ENCODE measurements at places on chromosomes 6 and 20.

DNA sequence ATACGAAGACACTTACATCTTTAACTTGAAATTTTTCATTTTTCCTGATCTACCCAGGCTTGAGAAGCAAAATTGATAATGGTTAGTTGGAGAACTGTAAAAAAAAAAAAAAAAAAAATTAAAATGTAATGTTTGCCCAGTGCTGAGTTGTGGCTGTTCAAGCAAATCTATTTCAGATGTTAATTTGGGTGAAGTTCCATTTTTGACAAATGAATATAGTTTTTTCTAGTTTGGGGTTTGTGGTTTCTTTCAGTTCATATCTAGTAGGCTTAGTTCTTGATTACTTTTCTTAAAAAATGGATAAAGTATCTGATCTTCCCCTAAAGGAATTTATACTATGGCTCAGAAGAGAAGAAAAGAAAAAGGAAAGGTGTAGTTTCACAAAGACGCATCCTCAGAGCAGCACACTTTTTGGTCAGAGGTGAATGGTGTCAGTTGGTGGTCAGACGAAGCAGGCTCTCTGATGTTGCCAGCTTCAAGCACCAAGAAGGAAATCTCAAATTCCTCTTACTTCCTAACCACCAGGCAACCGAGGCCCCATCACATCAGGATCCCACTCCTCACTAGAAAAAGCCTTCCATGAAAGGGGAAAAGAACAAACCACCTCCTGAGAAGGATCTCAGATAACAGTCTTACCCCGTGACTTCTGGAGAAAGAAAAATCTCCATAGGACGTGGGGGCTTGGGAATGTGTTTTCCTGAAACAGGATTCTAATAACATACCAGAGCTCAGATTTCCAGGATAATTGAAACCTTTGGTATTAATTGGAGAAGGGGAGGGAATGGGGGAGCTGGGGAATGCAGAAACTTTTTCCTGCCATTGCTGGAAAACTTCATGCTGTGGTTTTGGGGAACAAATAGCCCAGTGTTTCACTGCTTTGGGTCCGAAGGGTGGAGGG lies 396.2 kb downstream of the CD83 start:
- DNase-seq, result no peak

- no peak for DNase-seq
Observed at GRCh38 chr20:63745961-63746731, 6.6 kb downstream of the SLC2A4RG start.

DNA sequence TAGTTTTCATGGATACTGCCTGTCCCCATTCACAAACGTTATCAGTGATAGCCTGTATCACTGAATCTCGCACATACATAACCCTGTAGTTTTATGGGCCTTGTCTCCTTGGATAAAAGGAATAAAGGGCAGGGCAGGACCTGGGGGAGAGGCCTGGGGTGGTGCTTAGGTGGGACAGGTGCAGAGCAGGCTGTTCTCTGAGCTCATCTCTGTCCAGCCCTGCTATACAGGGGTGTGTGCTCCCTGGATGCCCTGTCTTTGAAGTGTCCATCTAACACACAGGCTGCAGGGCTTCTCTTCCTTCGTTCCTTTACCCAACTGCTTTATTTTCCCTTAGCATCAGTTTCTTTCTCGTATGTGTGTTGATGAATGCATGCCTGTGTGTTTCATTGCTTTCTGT lies 26.4 kb downstream of the BRPF3 start:
- DNase-seq, result no peak

DNA sequence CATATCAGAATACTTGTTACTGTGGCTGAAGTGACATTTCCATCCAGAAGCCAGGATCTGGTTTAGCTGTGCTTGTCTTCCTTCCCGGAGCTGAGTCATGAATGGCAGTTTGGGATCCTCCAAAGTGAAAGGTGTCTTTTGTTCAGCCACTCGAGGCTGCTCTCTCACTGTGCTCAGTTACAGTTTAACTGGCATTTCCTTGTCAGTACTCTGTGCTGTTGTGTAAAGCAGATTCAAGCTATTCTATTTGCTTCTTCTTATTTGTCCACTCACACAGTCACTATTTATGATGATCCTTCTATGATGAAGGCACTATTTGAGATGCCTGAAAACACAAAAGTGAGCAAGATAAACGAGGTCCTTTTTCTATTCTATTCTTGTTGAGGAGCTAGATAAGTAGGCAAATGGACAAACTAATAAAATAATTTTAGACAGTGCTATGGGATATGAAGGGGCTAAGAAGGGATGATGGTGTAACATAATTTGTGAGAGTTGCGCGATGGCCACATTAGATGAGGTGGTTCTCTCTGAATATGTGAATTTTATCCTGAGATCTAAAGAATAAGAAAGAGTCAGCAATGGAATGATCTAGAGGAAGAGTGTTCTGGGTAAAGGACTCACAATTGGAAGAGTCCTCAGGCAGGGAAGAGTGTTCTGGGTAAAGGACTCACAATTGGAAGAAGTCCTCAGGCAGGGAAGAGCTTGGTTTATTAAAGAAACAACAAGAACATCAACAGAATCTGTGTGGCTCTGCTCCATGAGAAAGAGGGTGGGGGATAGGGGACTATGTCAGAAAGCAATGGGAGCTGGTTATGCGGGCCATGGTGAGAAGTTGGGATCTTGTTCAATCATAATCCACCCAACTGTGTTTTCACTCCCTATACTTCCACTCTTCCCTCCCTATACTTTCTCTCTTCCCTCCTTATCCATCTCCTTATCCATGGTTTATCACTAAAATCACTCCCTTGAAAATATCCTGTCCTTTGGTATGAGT lies 40.1 kb downstream of the CYP24A1 start:
- DNase-seq, result no peak

- DNase-seq, result no peak
Observed at GRCh38 chr6:166446146-166446545, 63.4 kb upstream of the MPC1 start.

DNA sequence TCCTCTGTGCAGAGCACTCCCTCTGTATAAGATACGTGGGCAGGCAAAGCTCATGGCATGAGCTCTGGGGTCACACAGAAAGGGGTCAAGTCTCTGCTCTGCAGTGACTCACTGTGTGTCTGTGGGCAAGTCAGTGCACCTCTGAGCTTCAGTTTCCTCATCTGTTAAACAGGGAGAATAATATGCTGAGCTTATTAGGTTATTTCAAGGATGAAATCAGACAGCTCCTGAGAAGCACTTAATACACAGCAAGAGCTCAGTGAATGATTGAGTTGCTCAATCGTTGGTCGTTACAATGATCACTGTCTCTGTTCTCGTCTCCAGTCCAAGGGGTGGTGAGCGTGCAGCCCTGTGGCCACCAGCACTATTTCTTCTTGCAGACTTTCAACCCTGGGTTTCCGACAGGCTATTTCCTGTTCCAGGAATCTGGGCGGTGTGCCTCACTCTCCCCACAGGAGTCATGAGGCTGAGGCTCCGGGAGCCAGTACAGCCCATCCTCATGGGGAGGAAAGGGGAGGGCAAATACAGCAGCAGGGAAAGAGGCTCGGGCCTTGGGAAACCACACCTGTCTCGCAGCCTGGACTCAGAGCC lies 28.9 kb downstream of the KIAA1755 start:
- DNase-seq, result no peak

GRCh38 chr6:169009628-169010027 lies 244.0 kb downstream of the THBS2 start:
- no peak for DNase-seq

GRCh38 chr20:635028-635892 lies 17.7 kb downstream of the SRXN1 start:
- DNase-seq, result no peak

- DNase-seq, result no peak
Observed at GRCh38 chr20:21982559-21982958, 277.1 kb downstream of the PAX1 start.

DNA sequence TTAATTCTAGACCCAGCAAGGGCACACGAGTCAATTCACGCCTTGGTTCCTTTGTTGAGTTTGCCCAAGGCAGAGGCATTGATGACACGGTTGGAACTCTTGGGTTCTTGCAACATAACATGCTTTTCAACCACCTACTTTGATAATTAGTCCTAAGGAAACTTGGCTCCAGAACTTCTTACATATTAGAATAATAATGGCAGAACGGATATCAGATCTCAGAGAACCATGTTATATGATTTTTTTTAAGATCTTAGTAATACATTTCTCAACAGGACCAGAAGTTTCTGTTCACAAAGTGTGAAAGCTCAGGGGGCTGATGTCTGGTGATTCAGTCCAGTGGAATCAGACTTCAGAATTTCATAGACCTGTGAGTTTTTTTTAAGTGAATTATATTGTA lies 19.2 kb downstream of the SPTLC3 start:
- DNase-seq, result no peak

DNA sequence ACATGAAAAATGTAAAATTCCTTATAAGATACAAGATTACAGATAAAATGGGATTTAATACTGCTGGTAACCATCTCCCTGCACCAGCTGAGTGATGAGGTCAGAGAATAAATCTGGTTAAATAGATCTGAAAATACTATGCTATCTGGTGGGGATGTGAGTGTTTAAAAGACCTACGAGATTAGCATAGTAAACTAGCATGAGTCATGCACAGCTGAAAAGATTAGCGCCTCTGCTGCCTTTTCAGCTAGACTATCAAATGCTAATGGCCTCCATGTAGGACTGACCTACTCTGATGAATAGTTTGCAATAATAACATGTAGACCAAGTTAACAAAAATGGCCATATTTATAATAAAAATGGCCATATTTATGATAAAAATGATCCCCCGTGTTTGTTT lies 553.3 kb downstream of the C6orf118 start:
- DNase-seq, result no peak

DNA sequence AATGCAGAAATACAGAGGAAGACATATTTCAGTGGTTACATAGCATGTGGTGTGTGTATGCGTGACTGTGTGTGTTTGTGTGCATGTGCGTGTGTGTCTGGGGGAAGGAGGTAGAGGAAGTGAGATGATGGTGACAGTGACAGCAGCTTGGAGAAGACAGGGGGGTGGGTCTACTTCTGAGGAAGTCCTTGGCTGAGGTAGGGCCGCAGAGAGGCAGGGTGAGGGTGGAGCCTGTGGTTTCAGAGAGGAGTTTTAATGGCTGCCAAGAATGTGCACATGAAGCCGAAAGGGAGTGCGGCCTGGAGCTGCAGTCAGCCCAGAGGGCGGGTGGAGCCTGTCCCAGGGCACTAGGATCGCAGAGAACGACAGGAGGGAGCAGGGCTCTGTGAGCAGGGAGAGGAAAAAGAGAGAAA lies 22.7 kb upstream of the RNF24 start:
- no peak for DNase-seq

GRCh38 chr20:3158968-3159431 lies 665 bp downstream of the FASTKD5 start:
- no peak for DNase-seq

- DNase-seq, result no peak
Observed at GRCh38 chr6:161136655-161137054, 137.2 kb downstream of the AGPAT4 start.

GRCh38 chr6:42417641-42418112 lies 34.0 kb downstream of the TRERF1 start:
- no peak for DNase-seq

GRCh38 chr20:7272512-7272911 lies 505.0 kb downstream of the BMP2 start:
- no peak for DNase-seq

GRCh38 chr6:90218959-90219208 lies 77.8 kb downstream of the BACH2 start:
- DNase-seq, result no peak

DNA sequence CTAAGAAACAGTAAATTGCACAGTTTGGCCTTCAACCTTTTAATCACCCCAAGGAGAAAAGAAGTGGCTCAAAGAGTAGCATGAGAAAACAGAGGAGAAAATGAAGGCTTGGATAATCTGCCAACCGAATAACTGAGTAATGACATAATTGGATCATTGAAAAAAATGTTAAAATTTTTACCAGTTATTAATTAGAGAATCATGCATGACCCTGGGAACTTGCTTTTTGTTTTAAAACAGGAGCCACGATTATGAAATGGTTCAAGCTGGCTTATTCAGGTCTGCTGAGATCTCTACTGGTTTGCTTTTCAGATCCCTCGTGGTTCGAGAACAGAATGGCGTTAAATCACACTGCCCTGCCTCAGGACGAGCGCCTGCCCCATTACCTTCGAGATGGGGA lies at the start of gene OPN5:
OPN5 (plus strand) TSS at position 301 of the 400 bp plus-strand sequence; CDS start at position 336, 35 bp downstream.
- no peak for DNase-seq

DNA sequence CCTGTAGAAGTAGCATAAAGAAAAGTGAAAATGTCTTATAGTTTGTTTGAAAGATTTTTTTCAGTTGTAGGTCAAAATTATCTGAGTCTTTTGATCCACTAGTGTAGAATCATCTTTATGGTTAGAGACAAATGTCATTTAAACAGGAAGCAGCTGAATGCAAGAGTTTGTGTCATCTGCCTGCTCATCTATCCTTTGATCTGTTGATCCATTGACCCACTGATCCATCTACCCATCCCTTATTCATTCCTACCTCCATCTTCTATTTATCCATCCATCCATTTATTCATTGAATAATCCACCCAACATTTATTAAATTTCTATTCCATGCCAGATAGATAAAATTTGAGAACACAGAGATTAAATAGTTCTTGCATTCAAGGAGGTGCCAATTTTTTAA lies 62.6 kb downstream of the MKKS start:
- no peak for DNase-seq

GRCh38 chr6:106579281-106579680 lies 50.0 kb downstream of the RTN4IP1 start:
- DNase-seq, result no peak

GRCh38 chr6:23532227-23532626 lies 593.8 kb upstream of the NRSN1 start:
- DNase-seq, result no peak

DNA sequence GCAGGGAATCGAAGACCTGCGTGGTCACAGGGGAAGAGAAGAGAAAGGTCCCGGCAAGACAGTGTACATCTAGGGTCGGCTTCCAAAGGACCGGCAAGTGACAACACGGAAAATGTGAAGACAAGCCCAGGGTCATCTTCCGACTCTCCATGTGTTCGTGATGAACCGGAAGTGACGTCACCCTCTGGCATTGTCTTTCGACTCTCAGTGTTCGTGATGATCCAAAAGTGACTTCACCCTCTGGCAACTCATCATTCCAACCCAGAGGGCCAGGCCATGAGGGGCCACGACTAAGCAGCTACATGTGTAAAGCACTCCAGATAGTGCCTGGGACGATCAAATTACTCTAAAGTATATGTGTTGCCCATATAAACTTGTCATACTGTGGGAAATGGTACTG lies 290.8 kb downstream of the THBS2 start:
- DNase-seq, result no peak

DNA sequence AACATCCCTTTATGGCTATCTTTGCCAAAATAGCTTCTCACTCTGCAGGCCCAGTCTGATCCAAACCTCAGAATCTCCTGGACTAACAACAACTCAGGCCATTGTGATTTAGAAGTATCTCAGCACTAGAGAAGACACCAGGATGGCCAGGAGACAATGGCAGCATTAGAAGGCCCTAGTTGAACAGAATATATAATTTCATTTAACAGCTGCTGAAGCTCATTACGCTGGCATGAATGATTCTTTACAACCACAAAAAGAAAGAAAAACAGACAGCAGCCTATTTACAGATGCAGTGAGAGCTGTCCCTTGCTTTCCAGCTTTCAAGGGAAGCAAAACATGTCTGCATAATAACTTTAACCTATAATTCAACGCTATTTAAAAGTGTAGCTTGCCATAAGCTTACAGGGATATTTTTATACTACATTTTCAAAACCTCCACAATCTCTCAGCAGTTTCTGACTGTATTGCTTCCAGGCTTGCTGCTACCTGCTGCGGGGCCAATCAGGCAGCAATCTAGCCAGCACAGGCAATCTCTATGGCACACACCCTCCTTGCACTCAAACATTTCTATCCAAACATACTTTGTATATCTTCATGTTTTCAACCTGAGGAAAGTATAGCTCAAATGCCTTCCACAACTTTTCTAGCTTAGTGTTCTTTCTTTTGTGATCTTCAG lies 107.3 kb downstream of the OGFRL1 start:
- DNase-seq, result no peak
